EL (cell line): ENCODE measurements at places on chromosomes 12 and 14.
A peak's percentile ranks its signal among the peaks of the same experiment; 100 is the strongest.

DNA sequence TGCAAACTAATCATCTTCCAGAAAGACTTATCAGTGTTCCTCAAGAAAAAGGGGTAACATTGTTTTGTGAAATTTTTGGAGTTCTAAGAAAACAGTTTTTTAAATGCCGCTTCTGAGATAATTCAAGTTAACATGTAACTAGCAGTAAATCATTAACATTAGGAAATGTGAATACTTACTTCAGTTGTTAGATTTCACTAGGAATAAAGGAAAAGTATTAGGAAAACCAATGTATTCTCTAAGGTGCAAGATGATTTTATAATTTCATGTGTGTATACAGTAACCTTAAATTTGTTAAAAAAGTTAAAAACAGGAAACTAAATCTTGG lies 36.8 kb downstream of the PAPOLA start:
- DNase-seq, result no peak

DNA sequence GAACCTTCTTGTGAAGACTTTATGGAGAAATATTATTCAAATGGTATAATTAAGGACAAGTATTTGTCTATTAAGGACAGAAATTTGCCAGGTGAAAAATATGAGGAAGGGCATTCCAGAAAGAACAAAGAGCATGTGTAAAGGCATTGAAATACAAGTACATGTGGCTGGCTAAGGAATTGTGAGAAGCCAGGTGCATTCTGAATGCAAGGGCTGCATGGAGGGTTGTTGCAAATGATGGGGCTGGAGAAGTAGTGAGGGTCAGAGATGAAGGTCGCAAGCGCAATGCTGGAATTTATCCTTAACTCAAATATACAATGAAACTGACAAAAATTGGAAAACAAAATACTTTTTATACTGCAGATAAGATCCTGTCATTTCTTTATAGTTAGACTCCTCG lies 437.7 kb downstream of the ADAMTS20 start:
- no peak for DNase-seq

DNA sequence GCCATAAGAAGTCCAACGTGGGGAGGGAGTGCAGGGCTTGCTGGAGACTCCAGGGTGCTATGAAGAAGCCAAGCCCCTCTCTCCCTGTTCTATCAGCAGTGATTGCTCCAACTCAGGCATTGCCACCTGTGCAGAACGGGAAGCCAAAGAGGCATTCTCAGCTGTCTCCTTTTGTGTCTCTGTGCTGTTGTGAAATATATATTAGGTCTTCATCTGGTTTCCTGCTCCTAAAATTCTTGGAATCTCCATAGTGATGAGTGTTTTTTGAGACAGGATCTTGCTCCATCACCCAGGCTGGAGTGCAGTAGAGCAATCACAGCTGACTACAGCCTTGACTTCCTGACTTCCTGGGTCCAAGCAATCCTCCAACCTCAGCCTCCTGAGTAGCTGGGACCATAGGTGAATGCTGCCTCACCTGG lies 51.2 kb upstream of the AEBP2 start:
- DNase-seq, result peak; percentile 16

DNA sequence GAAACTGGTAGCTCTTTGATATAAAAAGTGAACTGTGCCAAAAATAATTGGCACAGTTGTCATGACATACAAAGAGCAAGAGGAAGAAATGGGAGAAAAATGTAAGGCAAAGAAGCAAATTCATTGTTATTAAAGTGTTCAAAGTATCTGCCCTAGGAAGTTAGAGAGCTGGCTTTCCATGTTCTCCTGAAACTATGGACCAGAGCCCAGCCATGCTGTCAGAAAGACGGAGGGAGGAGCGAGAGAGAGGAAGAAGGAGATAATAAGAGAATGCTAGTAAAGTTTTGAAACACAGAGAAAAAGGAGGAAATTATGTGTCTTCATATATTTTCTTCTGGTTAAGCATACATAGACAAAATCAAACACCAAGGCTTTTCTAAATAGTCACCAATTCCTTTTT lies 78.1 kb upstream of the PELI2 start:
- DNase-seq, result no peak

GRCh38 chr12:51415931-51416330 lies 8.7 kb upstream of the SLC4A8 start:
- DNase-seq, result no peak

- DNase-seq, result no peak
These were observed 375.2 kb upstream of the FLRT2 start for GRCh38 chr14:85154714-85155113.

DNA sequence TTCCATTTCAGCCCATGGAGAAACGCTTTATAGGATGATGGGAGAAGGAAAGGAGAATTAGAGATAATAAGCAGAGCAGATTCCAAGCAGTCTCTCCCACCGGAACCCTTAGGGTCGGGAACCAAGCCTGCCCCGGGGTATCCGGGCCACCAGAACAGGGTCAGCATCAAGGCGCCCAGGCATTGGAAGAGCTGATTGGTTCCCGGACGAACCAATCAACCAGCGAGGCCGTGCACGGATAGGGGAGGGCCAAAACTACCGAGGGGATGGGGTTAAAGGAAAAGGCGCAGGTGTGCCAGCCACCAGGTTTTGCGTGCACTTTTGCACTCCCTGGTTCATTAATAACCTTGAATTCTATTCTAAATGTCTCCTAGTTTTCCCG lies 1.7 kb downstream of the PPM1H start:
- peak; percentile 35 for DNase-seq

GRCh38 chr12:81520064-81520945 lies 238.8 kb downstream of the PPFIA2 start:
- DNase-seq, result no peak

DNA sequence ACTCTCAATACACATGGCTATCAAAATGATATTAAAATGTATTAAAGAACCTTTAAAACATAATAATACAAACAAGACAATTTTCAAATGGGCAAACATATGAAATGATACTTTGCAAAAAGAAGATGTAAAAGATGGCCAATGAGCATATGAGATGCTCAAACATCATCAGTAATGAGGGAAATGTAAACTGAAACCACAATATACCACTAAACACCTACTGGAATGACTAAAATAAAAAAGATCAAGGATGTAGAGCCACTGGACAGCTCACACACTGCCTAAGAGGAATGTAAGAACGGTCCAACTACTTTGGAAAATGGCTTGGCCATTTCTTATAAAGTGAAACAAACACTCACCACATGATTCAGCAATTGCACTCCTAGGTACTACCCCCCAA lies 97.2 kb upstream of the BBS10 start:
- DNase-seq, result peak; percentile 9

GRCh38 chr14:75042035-75042434 lies 9.2 kb downstream of the MLH3 start:
- peak; percentile 34 for DNase-seq

GRCh38 chr14:68512088-68512487 lies 280.8 kb downstream of the ZFP36L1 start:
- no peak for DNase-seq

GRCh38 chr12:8852119-8852518 lies 29.7 kb downstream of the A2ML1 start:
- DNase-seq, result no peak

DNA sequence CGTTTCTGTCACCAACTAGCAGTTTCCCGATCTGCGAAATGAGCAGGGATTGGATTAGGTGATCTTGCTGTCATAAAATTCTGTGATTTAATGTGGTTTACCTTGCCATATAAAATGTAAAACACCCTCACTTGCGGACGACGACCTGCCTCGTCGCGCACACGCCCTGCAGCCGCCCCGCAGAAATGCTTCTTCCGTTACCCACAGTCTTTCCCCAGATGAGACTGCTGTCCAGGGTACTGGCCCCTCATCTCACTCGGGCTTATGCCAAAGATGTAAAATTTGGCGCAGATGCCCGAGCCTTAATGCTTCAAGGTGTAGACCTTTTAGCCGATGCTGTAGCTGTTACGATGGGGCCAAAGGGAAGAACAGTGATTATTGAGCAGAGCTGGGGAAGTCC lies 17.7 kb upstream of the FOXJ2 start:
- DNase-seq, result no peak

DNA sequence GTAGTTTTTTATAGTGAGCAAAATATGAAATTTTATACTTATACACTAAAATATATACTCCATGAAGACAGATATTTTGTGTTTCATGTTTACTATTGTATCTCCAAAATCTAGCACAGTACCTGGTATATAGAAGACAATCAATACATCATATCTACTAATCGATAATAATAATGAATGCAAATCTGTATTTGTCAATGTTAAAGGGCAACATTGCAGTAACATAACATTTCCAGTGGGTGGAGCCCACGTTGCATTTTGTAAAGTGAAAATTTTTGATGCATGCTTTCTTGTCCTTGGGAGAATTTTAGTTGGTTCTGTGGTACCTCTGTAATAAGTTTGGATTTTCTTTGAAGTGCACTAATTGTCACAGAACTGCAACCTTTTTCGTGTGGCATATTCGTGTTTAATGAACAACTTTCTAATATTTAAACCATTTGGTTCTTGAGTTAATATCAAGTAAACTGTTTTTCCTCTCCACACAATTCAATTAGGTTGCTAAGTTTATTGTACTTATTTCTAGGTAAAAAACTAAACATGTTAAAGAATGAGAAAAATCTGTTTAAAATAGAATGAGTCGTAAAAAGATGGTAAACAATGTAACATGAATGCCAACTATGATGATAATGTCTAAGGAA lies 47.4 kb downstream of the AVPR1A start:
- DNase-seq, result peak; percentile 24

DNA sequence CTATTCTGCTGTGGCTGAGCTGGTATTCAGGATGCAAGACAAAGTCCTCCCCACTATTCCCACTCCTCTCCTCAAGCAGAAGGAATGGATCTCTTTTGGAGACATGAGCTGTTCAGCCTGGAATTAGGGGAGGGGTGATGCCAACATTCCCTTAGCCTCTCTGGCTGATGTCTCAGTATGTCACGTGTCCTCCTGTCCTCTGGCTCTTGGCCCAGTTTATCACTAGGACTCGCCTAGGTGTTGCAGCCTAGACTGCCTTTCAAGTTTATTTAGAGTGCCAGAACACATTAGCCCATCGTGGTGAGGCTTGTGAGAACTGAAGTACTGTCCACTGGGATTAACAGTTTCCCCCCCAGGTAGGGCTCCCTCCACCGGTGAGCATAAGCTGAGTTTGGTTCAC lies 239.9 kb upstream of the MIS18BP1 start:
- no peak for DNase-seq

DNA sequence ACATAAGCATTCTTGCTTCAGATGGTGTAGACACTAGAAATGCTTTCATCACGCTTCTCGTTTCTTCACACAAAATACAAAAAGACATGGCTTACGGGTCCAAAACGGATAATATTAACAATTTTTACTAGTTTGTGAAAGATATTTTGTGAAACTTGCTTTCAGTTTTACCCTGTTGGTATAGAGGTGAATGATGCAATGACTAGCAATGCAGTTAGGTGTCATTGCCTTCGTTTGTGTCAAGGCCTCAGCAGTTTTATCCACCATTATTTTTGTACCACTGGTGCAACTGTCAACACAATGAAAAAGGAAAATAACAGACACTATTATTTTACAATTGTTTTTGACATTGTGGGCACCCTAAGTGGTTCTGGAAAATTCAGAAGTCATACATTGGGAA lies 323.0 kb downstream of the FLRT2 start:
- DNase-seq, result no peak

GRCh38 chr14:62133776-62134550 lies 371.7 kb downstream of the SNAPC1 start:
- DNase-seq, result no peak

GRCh38 chr14:36439766-36440165 lies 80.3 kb downstream of the NKX2-1 start:
- no peak for DNase-seq

GRCh38 chr12:97568336-97569180 lies 106.0 kb downstream of the RMST start:
- DNase-seq, result no peak

DNA sequence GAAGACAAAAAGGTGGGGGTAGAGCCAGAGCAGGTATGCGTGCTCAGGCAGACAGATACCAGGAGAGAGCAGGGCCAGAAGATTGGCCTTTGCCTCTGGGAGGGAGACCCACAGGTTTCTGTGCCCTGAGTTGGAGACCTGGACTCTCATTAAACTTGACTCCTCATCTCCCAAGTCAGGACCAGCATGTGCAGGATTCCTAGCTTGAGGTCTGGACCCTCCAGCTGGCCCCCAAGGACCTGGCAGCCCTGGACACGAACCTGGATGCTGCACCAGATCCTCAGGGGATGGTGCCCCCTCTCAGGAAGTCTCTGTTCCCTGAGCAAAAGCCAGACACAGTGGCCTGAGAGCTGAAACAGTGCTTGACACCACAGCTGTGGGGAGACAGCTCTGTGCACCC lies 10.5 kb upstream of the KRT73 start:
- no peak for DNase-seq

DNA sequence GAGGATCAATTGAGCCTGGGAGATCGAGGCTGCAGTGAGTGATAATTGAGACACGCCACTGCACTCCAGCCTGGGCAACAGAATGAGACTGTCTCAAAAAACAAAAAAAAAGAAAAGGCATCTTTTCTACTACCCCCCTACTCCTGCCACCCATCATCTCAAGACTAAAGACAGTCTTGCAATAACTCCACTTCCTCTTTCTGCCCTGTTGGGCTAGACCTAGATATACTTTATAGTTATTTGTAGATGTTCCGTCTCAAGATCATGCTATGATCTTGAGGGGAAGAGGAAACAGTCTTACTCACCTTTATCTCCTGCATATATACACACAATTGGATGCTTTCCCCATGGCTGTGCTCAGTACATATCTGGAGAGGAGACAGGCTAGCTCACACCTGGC lies 12.1 kb upstream of the ESPL1 start:
- no peak for DNase-seq

DNA sequence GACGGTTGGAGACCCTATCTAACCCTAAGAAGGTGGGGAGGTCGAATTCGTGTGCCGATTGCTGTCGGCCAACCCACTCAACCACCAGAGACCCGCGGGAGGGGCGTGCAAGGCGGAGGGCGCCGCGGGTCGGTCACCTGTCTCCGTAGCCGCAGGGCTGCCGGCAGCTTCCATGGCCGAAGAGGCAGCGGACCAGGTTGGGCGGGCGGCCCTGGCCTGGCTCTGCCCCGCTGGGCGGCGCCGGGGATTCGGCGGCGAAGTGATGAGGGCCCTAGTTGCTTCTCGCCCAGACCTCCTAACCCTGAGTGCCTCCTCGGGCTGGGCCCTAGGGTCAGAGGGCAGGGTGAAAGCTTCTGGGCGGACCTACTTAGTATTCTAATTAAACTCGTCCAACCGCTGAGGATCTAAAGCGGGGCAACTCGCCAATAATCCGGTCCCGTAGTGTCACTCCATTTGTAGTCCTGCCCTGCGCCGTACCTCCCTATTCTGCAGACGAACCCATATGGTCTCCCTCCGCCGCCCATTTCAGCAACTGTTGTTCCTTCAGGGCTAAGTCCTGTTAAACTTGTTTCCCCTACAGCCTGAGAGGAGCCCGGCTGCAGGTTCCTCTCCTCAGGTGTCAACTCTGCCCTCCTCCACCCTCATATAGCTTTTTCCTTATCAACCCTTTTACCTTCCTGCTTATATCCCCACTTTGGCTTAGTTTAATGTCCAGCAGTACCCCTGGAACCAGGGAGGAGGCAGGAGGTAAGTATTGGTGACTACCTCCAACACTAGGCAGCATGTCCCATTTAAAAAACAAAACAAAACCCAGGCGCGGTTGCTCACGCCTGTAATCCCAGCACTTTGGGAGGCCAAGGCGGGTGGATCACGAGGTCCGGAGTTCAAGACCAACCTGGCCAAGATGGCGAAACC lies at the start of gene PYM1:
PYM1 (minus strand) TSS at position 307 of the 915 bp plus-strand sequence; CDS start at position 174, 133 bp downstream.
- peak; percentile 72 for DNase-seq
